ENCODE measurements at places on chromosomes 3 and 15. TPM values are rescaled to one million over a fixed set of nuclear protein-coding genes. Genes with fewer than 3 reads are reported as not detected.

DNA sequence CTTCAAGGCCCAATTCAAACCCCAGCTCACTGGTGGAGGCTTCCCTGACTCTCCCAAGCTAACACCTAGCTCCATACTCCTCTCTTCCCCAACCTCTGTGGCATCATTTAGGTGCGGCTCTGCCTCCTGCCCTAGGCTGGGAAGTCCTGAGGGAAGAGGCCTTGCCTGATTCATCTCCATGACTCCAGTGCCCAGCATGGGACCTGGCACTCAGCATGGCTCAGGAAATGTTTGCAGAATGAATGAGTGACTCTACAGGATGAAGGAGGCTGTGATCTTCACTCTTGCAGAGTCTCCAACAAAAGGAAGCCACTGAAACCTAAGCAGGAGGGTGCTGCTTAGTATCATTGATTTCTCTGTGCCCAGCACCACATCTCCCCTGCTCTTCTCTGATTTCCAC lies 34.5 kb upstream of the INSYN1 start:
- no peak for DNase-seq

Gene PPCDC
- 7.8 TPM for total RNA-seq

Gene CACNA2D2
- not detected for total RNA-seq

DNA sequence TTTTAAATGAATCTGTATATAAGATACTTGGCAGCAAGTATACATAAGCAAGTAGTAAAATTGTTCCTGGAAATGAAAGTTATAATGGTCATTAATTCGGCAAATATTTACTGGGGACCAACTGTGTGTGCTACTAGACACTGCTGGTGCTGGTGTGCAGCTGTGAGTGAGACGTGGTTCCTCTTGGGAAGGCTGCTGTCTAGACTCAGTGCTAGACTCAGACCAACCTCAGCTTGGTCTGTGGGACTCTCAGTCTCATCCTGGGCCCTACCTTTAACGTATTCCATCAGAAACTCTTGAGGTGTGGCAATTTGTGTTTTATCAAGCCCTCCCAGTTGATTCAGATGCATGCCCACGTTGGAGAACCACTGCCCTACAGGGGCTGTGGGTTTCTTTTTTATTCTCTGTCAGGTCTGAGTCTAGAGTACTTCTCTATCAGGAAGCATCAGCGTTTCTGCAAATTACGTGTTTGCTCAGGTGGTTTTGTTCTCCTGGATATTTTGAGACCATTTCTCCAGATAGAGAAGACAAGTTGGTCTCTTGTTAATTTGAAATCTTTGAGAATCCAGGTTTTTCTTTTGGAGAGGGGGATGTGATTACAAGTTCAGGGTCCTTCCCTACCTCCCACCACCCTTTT lies 6.8 kb downstream of the TLNRD1 start:
- no peak for DNase-seq

Gene XXYLT1
- 33.5 TPM for total RNA-seq

Gene PLSCR4
- 13.5 TPM for total RNA-seq

DNA sequence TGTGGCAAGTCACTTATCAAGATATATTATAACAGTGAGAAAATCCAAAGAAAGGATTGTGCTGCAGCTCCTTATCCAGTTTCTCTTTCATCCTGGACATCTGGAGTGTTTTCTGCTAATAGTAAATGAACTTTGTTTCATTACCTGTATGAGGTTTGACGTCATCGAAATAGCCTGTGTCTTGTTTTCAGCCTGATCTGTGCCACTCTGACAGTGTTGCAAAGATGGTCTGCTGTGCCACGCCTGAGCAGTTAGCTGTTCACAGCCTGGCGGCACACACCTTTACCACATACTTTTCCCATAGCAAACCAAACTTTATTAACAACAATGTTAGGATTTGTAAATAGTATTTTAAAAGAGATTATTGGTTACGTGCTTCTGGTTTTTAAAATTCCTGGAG lies 34.0 kb downstream of the YEATS2 start:
- DNase-seq, result no peak

Gene IQSEC1
- total RNA-seq, result 19.9 TPM

DNA sequence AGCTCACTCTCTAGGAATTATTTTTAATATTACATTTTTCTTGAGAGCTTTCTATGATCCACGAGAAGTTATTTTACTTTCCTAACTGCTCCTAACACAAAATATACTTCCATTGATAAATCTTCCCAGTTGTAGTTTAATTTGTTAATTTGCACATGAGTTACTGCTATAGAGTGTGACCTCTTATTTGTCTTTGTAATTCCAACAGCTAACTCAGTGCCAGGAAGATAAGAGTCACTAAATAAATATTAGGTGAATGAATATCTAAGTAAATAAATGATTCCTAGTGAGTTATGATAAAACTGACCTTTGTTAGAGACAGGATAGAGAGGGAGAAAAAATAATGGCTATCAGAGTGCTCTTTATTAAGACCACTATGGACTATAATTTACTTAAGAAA lies 319.9 kb downstream of the NAALADL2 start:
- DNase-seq, result no peak

Gene GBE1
- 169 TPM for total RNA-seq

GRCh38 chr3:157671656-157672055 lies 168.4 kb upstream of the VEPH1 start:
- no peak for DNase-seq

GRCh38 chr3:156109989-156110388 lies 10.4 kb upstream of the KCNAB1 start:
- DNase-seq, result no peak

Gene CACNA1D
- under 0.01 TPM for total RNA-seq

DNA sequence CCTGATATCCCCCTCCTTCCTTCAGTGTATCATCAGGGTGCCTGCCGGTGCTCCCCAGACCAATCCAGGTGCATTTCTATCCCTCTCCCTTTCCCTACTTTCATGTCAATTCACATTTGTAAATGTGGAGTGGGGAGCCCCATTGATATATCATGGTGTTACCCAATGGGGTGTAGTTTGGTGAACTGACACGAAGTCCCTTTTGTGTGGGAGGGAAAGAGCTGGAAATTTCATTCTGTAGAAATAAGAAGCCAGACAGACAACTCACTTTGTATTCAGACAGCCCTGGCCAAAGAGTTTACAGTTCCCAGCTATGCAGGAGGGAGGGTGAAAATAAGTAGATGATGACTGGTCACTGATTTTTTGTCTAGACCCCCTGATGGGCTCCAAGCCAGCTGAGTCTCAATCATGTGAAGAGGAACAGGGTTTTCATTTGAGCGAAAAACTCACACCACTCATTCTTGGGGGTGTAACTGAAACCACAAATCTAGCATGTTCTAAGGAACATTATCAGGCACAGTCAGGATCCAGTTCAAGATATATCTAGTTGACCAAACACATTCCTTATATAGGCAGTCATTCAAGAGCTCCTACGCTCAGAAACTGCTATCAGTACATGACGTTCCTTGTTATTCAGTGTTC lies 58.9 kb downstream of the LMCD1 start:
- DNase-seq, result peak; percentile 94

- DNase-seq, result no peak
Observed at GRCh38 chr3:69716119-69716518, 23.1 kb upstream of the MITF start.

Gene ARF4
- total RNA-seq, result 531 TPM

Gene CLRN1
- total RNA-seq, result not detected

Gene LNP1
- 4.2 TPM for total RNA-seq

DNA sequence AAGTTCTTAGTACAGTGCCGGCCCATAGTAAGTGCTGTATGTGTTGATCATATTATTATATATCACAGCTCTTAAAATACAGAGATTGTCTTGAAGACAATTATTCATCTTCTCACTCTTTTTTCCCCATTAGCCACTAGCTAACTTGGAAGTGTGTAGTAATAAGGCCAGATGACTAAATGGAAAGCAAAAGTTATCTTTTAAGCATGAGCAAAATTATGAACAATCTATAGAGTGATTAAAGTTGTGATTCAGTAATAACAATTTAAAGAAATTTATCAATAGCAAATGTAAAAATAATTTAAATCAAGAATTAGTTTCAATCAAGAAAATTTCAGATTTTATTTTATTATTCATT lies 630.9 kb upstream of the TBL1XR1 start:
- no peak for DNase-seq

Gene SERPINI2
- total RNA-seq, result not detected

GRCh38 chr15:49131403-49131802 lies 24.0 kb downstream of the COPS2 start:
- DNase-seq, result no peak

GRCh38 chr3:42638339-42638842 lies 15.1 kb upstream of the ZBTB47 start:
- peak; percentile 40 for DNase-seq

DNA sequence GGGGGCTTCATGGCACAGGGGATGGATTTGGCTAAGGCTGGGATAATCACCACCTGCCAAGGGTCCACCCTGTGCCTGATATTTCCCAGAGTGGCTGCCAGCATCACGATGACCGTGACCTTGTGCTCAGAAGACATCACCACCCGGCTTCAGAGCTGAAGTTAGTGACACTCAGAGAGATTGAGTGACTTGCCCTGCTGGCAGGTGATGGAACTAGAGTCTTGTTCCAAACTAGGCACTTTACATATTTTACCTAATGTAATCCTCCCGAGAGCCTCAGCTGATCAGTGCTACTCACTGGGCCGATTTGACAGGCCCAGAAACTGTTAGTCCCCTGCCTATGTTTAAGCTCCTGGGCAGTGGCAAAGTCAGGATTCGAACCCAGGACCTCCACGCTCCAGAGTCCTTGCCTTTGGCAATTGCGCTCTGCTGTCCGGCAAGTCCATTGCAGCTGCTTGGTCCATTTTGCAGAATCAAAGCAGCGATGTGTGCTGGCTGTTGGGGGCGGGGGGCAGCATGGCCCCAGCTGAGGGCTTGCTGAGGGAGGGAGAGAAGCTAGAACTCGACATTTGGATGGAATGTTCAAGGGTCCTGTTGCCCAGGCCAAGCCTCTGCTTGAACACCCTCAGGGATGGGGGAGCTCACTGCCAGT lies 74.8 kb upstream of the GATA2 start:
- DNase-seq, result no peak

- DNase-seq, result no peak
Observed at GRCh38 chr3:87461443-87461842, 185.1 kb upstream of the POU1F1 start.

Gene THUMPD3
- total RNA-seq, result 50.1 TPM

Gene ZNF860
- total RNA-seq, result 0.86 TPM

Gene RYR3
- total RNA-seq, result not detected

All from fibroblast of villous mesenchyme (primary cell).